ENCODE measurements at places on chromosomes 5 and 9. TPM values are rescaled to one million over a fixed set of nuclear protein-coding genes. Genes with fewer than 3 reads are reported as not detected.

The PPP1R26 gene
- total RNA-seq: not detected

The BARHL1 gene
- not detected for total RNA-seq

DNA sequence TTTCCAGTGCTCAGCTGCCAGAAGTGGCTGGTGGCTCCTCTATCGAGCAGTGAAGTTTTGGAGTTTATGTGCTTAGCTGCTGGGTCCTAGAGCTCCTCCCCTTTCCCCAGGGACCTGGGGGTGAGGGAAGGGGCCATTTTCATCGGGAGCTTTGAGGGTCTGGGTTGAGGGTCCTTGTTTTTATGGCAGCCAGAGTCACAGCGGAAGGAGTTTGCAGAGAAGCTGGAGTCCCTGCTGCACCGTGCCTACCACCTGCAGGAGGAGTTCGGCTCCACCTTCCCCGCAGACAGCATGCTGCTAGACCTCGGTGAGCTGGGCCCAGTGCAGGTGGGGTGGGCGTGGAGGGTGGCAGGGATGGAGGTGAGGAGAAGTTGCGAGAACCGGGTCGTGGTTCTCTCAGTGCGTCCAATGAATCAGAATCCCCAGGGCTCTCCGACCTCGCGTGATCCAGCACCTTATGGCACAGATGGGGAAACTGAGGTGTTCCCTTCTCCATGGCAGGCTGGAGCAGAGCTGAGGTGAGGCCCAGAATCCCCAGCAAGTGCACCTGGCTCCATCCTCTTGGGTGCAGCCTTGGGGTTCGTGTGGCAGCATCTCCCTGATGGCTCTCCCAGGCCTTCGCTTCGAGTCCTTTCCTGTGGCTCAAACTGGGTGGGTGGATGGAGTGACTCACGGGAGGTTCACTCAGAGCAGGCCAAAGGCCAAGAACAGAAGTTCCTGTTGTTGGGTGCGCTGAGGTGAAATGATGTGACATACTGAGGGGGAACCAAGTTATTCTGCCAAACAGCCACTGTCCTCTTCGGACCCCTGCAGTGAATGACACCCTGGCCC, 21.7 kb upstream of the DOLPP1 start:
- no peak for DNase-seq

DNA sequence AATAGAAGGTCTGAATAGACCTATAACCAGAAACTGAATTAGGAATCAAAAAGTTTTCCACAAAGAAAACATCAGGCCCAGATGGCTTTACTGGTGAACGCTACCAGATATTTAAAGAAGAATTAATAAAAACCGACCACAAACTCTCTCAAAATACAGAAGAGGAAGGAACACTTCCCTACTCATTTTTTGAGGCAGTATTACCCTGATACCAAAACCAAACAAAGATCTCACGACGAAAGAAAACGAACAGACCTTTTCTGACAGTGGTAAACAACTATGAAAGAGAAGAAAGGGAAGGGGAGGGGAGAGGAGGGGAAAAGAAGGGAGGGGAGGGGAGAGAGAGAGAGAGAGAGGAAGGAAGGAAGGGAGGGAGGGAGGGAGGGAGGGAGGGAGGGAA, 13.5 kb downstream of the B4GALT1 start:
- no peak for DNase-seq

- peak; percentile 52 for DNase-seq
Measured at GRCh38 chr5:36079200-36079781, 12.6 kb upstream of the UGT3A2 start.

The TSLP gene
- not detected for total RNA-seq

DNA sequence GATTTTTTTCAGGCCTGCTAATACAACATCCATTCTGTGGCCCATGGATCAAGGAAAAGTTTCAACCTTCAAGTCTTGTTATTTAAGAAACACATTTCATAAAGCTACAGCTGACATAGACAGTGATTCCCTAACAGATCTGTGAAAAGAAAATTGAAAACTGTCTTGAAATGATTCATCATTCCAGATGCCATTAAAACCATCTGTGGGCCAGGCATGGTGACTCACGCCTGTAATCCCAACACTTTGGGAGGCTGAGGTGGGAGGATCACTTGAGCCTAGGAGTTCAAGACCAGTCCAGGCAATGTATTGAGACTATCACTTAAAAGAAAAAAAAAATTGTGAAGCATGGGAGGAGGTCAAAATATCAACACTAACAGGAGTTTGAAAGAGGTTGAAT, 6.0 kb downstream of the RAPGEF6 start:
- no peak for DNase-seq
